ENCODE measurements at places on chromosomes 5 and 9.

DNA sequence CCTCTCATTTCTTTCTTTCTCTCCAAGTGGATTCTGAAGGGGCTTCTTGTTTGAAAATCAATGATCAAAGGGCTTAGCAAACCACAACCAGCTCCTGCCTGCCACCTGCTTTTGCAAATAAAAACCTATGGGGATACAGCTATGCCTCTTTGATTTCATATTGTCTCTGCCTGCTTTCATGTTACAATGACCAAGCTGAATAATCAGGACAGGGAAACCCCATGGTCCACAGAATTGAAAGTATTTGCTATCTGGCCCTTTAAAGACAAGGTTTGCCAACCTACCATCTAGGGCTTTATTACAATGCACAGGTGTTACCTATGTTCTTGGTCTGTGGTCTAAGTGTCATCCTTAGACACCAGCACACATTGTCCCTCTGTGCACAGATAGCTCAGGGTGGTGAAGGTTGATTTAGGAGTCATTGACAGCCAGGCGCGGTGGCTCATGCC lies 28.8 kb upstream of the PLIN2 start:
- no peak for DNase-seq

GRCh38 chr9:69611221-69611620 lies 61.0 kb downstream of the APBA1 start:
- DNase-seq = no peak

DNA sequence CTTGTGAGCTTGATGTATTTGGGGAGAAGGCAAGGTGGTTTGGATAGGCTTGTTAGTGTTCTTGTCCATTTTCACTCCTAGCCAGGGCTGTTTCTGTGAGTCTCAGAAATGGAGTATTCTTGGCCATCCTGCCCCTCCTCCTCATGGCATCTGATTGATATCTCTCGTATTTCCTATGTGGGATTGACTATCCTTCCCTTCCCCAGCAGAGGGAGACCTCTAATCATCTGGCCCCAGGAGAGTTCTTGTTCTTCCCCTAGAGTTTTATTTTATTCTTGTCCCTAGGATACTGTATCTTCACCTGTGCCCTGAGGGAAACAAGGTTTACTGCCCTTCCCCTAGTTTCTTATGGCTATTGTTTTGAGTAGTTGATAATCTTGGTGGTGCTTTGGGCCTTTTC lies 114.4 kb downstream of the VPS13A start:
- no peak for DNase-seq

DNA sequence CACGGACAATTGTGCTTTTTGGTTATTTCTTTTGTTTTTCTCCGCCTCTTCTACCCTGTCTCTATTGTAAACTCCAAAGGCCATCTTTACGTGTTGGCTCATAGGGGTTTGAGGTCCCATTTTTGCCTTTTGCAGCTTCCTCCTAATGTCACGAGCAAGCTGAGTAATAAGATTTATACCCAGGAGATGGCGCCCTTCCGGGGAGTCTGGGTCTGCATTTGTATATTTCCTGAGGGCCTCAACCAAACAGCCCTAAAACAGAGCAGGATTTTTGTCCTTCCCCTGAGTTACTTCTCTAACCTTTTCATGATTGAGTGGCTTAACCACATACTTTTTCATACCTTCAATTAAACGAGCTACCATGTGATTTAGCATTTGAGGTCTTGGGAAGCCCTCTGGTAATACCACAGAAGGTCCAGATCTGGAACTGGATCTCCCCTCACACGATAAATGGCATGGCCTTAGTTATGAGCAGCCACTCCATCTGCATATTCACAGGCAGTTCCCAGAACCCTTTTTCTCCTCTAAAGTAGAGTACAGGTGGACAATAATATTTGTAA lies 11.2 kb upstream of the CFAP95 start:
- no peak for DNase-seq

DNA sequence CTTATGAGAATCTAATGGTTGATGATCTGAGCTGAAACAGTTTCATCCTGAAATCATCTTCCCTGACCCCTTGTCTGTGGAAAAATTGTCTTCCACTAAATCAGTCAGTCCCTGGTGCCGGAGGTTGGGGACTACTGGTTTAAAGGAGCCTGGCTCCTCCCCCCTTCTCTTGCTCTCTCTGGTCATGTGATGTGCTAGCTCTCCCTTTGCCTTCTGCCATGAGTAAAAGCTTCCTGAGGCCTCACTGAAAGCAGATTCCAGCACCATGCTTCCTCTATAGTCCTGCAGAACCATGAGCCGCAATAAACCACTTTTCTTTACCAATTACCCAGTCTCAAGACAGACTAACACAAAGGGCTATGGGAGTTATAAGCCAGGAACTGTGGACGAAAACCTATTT lies 54.7 kb downstream of the RASA1 start:
- DNase-seq = no peak

- no peak for DNase-seq
Observed at GRCh38 chr5:108730617-108731340, 16.9 kb upstream of the FER start.

- DNase-seq = no peak
Observed at GRCh38 chr5:132387640-132388117, 18.2 kb downstream of the SLC22A5 start.

GRCh38 chr5:76372323-76373054 lies 30.6 kb upstream of the IQGAP2 start:
- DNase-seq = peak; percentile 26

DNA sequence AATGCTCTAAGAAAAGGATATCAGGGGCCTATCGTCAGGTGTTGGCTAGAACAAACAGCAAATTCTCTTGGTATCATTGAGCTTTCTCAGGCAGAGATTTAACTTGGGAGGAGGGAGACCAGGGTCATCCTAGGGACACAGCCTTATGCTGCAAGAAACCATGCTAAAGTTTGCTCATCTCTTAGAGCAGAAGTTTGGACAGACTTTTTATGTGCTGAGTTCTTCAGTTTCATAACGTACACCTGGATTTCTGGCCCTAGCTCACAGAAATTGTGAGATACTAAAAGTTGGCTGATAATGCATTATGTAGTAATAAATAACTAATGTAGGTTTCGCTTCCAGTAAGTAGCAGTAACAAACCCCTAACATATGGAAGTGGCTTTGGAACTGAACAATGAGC lies 1359.8 kb upstream of the CDH9 start:
- no peak for DNase-seq

DNA sequence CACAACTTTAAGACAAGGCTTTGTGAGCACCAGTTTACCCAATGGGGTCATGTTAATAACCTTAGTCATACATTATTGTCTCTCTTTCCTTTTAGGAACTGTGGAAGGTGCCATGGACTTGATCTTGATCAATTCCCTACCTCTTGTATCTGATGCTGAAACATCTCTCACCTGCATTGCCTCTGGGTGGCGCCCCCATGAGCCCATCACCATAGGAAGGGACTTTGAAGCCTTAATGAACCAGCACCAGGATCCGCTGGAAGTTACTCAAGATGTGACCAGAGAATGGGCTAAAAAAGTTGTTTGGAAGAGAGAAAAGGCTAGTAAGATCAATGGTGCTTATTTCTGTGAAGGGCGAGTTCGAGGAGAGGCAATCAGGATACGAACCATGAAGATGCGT lies 48.7 kb downstream of the TEK start:
- no peak for DNase-seq

DNA sequence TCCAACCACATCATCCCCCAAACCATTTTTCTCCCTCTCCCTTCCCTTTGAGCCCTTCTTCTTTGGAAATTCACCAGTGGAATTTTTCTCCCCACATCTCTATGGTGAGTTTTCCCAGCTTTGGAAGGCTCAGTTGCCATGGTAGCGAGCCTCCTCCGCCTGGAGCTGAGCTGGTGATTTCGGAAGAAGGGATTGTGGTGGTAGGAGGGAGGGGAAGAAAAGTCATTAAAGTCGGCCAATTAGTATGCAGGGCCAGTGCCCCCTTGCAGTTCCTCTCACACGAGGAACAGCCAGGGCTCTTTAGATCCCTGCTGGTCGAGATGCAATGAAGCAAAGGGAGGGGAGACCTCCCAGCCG lies 322.0 kb downstream of the NTRK2 start:
- no peak for DNase-seq

DNA sequence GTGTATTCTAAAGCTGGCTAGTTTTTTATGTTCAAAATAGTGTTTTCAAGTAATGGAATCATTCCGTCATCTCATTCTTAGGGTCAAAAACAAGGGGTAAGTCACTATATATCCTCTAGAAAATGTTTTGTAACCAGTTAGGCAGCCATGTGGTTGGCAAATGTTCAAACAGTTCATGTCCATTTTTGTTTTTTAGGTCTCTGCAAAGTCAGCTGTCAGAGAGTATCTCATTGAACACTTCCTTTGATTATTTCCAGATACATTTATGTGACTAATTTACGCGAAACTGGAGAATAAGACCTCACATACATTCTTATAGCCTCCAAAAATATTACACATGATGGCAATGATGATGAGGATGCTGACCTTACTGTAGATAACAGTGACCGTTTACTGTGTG lies 50.4 kb downstream of the TRIO start:
- DNase-seq = no peak

GRCh38 chr9:33044677-33045282 lies 19.7 kb downstream of the DNAJA1 start:
- DNase-seq = no peak

GRCh38 chr9:94692601-94693000 lies 33.9 kb upstream of the AOPEP start:
- DNase-seq = no peak

DNA sequence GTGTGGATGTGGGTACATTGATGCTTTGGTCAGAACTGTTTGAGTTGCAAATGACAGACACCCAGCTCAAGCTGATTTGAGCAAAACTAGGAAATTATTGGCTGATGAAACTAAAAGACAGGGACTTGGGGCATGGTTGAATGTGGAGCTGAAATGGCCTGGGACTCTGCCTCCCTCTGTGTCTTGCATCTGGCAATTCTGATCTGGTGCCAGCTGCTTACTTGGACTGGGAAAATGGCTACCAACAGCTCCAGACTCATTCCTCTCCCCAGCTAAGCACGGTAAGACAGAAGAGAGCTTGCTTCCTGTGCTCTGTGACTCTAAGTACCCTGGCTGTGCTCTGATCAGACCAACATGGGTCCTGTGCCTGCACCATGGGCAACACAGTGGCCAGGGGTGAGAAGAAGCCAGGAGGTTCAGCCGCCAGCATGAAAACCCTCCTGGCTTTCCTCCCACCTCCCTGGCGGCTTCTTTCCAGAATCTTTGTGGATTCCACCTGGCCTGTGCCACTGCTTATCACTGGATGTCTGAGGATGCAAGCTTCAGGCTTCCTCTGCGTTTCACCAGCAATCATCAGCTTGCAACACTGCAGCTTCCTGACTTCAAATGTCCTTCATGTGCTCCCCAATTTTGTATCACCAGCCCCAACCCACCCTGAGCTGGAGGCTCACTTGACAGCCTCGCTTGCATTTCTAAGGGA lies 44.1 kb downstream of the C5orf15 start:
- DNase-seq = no peak

DNA sequence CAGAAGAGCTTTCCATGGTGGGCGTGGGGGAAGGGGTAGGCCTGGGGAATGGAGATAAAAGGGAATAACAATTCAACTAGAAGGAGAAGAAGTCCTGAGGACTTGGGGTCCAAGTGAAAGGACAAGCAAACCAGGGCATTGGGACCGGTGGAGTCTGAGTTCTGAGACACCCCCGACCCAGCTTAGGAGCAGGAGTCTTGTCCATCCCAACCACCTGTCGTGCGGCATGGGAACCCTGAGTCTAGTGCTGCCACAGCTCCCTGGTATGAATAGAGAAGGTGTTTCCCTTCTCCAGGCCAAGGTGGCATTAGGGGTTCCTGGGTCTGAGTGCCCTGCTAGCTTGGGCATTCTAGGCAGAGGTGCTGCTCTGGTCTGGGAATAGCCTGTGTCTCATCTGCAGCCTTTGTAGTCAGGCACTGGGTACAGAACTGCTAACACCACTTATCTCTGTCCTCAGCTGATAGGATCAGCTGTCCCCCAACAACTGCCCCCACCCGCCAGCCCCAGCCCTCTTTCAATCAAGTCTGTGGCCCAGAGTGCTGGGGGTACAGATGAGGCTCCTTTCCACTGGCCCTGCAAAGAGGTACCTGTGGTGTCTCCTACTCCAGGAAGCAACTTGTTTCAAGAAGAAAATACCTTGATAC lies 9.9 kb downstream of the HNRNPAB start:
- no peak for DNase-seq

DNA sequence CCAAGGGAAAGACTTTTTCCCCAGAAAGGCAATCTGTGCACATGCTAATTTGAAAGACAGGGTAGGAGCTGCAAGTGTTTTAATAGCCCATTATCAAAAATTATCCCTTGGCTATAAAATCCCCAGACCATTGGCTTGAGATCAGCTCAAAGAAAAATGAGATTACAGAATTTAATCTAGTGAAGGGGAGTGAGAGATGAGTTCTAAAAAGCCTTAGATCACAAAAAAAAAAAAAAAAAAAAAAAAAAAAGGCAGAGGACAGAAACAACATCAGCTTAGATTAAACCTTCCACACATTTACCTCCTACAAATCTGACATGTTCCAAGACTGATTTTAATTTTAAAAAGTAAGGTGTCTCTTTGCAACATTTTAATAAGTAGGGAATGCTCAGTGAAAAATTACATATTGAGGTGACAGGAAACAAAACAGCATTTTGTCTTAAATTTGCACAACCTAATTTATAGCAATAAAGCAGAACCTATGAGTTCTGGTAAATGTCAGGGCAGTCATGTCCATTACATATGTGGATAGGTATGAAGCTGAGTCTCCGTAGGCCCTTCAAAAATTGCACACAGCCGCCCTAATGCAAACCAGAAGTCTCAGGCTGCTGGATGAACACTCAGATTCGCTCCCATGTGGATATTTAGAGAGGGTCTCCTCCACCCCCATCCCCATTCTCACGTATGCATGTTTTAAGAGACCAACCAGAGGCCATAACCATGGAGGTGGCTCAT lies 43.4 kb downstream of the NFIB start:
- no peak for DNase-seq

GRCh38 chr5:37554405-37554739 lies 175.3 kb downstream of the WDR70 start:
- DNase-seq = no peak

DNA sequence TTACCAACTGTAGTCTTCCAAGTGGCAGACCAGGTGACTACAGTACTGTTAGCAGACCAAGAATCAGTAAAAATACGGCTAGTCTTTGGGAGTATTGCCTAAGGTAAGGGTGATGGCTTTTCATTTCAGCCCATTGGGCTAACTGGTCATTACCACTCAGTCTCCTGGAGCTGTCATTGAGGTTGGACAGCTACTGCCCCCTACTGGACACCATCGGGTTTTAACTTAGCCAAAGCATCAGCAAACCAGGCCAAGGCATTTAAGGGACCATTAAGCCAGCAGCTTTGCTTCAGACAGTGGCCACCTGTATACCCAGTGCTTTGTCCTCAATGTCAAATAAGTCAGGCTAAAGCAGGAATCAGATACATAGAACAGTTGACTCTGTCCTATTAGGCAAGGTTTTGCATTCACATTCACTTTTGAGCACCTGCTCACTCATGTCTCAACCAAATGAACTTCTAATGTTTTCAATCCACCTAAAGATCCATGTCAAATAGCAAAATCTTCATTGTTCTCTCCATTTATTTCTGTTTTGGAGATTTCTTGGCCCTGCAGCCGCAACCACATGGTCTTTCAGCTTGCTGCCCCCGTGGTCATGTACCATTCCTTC lies 117.2 kb downstream of the INVS start:
- DNase-seq = peak; percentile 51

Measured in CMK (cell line).